Stimulated activated CD4-positive, alpha-beta T cell treated with anti-CD3 and anti-CD28 coated beads, Interleukin-15, amount 100 ng/mL, for 1 hour (primary cell): ENCODE measurements at places on chromosomes 3 and 15.

- DNase-seq, result no peak
Measured at GRCh38 chr3:135214400-135214799, 419.3 kb downstream of the EPHB1 start.

DNA sequence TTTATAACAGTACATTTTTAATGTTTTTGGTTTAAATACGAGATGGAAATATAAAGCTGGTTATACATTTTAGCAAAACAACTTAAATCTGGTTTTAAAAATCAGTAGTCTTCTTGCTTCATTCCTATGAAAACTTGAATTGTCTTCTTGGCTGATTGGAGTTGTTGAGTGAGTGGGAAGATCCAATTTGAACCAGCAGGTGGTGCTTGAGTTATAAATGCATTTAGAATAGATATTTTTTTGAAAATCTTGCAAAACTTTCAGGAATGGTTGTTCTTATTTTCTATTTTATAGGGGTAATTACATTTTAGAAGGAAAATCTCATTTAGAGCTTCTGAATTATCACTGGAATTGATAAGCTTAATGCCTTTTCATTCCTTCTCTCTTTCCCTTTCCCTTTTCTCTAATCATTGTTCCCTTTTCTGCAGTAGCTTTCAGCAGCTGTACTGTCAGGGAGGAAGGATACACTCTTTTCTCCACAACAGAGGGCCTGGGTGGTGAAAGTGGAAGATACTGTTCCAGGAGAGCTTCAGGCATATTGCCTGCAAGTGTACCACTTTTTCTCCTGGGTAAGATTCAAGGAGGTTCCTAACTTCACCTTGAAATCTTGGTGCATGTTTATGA, 335.6 kb downstream of the NLGN1 start:
- no peak for DNase-seq

- DNase-seq, result no peak
Measured at GRCh38 chr15:100393008-100393407, 51.2 kb upstream of the ADAMTS17 start.

- no peak for DNase-seq
Measured at GRCh38 chr3:176692966-176693785, 504.1 kb downstream of the TBL1XR1 start.

- DNase-seq, result no peak
Measured at GRCh38 chr15:67070150-67070549, 4.7 kb downstream of the SMAD3 start.

- DNase-seq, result no peak
Measured at GRCh38 chr3:77096966-77097890, 57.3 kb downstream of the ROBO2 start.

GRCh38 chr3:130354430-130354829, 9.0 kb downstream of the COL6A5 start:
- DNase-seq, result no peak

DNA sequence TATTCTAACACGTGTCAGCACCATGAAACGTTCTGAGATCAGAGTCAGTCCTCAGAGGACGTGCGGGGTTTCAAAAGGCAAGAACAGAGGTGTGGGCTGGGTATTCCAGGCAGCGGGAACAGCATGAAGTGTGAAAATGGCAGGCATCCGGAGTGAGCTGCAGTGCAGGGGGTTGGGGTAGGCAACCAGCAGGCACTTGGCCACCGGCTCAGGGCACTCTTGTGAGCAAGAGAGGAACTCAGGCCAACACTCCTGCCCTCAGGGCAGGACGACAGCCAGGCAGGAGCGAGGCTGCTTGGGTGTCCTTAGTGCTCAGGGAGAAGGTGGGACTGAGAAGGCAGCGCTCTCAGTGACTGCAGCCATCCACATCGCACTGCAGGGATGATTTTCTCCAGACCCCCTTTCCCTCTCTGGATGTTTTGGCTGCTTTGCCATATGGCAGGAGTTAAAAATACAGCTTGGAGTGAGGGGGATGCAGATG, 151.1 kb downstream of the NUP210 start:
- DNase-seq, result no peak

- no peak for DNase-seq
Measured at GRCh38 chr3:167913219-167913835, 177.8 kb downstream of the SERPINI1 start.

GRCh38 chr15:100633763-100634075, 31.3 kb downstream of the ASB7 start:
- DNase-seq, result no peak

DNA sequence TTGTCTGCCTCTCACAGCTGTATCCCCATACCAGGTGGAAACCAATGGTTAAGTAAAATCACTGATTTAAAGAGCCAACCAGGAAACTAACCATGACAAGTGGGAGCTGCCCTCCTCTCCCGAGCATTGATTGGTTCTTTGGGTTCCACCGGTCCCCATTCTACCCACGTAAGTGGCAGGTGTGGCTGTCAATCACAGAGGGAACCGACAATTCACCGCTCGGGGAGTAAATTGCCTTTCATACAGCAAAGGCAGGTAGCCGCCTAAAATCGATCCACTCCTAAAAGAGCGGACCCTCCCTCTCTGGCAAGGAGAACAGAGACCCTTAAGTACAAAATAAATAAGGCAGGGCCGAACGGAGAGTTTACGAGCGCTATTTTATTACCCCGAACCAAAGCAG, 1.2 kb downstream of the ERC2 start:
- no peak for DNase-seq

DNA sequence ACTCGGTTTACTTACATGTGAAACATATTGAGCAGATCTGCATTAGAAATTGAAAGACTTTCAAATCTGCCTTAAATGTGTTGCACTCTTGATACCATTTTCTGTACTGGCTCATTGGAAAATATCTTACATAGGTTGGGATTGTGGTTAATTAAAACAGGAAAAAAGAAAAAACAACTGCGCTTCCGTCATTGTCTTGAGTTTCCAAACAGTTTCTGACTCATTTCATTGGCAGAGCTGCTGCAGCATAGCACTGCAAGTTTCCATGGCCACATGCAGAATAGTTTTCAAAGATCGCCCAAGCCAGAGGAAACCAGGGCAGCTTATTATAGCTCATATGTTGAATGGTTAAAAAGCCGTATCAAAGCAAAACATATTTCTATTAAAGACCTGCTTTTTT, 446.6 kb upstream of the BCHE start:
- DNase-seq, result no peak

DNA sequence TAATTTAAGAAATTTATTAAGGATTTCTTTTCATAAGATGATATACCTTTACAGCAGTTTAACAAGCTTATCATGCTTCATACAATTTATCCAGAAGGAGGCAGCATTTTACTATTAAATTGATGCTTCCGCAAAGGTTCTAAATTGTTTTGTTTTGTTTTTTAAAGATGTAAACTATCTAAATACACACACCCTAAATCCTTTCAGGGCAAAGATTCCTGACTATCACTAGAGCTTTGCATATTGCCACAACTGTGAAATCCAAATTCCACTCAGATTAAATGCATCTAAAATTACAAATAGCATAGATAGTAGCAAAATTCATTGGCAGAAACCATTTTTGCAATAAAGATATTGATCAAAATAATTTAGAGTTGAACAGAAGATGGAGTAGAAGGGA, 44.5 kb upstream of the CCNL1 start:
- no peak for DNase-seq

DNA sequence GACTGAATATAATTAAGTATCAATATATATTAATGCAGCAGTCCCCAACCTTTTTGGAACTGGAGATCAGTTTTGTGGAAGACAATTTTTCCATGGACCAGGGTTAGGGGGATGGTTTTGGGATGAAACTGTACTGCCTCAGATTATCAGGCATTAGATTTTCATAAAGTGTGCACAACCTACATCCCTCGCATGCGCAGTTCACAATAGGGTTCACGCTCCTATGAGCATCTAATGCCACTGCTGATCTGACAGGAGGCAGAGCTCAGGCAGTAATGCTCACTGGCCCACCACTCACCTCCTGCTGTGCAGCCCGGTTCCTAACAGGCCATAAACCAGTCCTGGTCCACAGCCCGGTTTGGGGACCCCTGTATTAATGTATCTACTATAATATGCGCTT, 95.6 kb downstream of the ULK4 start:
- no peak for DNase-seq

- DNase-seq, result no peak
Measured at GRCh38 chr3:58157700-58158099, 53.1 kb downstream of the DNASE1L3 start.

DNA sequence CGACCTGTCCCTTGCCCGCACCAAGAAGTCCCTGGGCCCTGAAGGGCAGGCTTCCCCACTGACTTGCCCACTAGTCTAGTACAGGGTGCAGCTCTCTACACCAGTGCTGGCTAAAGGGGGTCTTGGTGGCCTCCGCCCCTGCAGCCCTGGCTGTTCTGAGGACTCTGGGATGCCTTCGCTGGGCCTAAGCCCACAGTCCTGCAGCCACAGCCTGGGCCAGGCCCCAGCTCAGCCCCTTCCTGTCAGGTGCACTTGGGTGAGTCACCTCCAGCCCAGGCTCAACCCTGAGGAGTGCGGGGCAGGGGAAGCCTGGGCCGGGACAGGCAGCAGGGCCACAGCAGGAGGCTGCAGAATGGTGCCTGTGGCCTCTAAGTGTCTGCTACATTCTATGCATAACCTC, 971 bp downstream of the C3orf22 start:
- DNase-seq, result no peak
